AG04449 (cell line): ENCODE measurements at places on chromosomes 11 and 22.

- DNase-seq = no peak
Measured at GRCh38 chr11:29634244-29634643, 382.6 kb downstream of the KCNA4 start.

DNA sequence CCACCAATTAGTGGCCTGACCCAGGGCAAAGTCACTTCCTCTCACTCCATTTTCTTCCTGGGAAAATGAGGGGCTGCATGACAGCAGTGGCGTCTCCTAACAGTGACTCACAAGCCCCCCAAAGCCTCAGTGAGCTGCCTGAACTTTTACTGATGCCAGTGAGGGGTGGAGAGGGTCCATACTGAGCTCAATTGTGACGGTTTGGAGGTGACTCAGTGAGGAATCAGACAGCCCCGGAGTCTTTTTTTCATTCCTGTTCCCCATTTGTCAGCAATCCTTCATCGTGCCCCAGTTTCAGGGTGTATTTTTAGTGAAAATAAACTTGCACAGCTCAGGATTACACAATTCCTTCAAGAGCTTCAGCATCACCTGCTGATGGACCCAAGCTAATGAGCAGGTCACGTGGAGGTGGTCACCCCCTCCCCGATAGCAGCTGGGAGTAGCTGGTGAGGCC is 30.1 kb upstream of the RASD2 start:
- peak; percentile 12 for DNase-seq

DNA sequence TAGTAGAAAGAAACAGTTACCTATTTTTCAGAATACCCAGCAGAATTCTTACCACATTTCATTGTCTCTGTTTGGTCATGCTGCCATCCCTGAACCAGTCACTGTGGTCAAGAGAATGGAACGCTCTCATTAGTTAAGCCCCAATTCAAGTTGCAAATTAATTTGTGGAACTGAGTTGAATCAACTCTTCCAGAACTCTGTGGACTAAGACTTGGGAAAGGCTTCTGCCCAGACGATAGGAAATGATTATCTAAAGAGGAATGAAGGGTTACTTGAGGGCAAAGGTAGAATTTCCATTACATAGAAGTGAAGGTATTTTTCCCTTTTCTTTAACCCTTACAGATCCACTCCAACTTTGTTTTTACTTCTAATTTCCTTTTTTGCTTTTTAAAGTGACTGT is 286.4 kb downstream of the DYNC2H1 start:
- peak; percentile 50 for DNase-seq

DNA sequence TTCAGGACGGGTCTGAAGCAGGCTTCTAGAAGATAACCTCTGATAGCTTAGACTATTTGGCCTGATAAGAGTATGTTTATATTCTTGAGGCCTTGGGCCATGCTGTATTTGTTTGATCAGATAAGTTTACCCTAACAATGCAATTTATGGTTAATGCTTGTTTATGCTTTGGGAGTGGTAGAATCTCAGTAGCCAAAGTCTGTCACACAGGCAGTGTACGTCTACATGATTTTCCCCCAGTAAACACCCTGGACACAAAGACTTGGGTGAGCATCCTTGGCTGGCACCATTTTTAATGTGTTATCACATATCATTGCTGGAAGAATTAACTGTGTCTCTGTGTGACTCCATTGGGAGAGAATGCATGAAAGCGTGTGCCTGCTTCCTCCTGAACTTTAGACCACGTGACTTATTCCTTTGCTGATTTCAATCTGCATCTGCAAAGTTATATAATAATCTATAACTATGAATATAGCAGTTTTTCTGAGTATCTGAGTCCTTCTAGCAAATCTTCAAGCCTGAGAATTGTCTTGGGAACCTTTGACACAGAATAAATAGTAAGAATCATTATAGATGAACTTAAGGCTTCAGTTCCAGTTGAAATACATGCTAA is 172.4 kb downstream of the CASP12 start:
- DNase-seq = no peak

DNA sequence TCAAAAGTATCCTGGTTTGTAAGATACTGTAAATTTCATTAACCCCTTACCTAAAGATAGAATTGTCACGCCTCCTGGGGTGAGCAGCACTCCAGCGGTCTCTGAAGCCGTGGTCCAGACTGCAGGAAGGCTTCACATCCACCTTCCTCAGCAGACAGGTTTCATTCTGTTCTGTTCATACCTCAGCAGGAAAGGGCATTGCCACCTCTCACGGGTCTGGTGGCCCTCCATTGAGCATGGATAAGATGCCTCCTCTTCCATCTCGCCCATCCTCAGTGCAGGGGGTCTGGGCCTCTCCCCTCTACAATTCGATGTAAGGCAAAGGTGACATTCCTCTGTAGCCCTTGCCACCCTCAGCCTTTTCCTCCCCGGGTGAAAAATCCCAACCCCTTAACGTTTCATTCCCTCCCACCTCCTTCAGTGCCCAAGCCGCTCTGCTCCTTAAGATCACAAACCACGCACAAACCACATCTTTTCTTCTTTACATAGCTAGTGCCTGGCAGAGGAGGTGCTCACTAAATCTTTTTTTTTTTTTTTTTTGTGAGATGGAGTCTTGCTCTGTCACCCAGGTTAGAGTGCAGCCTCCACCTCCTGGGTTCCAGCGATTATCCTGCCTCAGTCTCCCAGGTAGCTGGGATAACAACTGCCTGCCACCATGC is 28.5 kb downstream of the RPUSD4 start:
- DNase-seq = no peak
